ENCODE measurements at places on chromosomes 12 and 14.

- no peak for DNase-seq
These were observed 143.6 kb downstream of the EMP1 start for GRCh38 chr12:13340149-13340548.

DNA sequence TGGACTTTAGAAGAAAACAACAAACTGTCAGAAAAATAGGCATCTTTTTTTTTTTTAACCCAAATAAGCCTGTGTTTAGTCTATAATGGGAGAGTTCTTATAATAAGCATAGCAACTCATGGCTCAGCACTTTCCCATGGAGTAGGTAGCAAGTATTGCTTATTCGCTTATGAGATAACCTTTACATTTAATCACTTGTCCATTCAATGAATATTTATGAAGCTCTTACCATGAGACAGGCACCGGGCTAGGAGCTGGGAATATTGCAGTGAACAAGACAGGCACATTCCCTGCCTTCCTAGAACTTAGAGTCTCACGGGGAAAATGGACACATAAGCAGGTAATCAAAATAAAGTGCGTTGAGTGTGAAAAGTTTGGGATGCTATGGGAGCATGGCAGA lies 10.0 kb upstream of the DCP1B start:
- DNase-seq: no peak

DNA sequence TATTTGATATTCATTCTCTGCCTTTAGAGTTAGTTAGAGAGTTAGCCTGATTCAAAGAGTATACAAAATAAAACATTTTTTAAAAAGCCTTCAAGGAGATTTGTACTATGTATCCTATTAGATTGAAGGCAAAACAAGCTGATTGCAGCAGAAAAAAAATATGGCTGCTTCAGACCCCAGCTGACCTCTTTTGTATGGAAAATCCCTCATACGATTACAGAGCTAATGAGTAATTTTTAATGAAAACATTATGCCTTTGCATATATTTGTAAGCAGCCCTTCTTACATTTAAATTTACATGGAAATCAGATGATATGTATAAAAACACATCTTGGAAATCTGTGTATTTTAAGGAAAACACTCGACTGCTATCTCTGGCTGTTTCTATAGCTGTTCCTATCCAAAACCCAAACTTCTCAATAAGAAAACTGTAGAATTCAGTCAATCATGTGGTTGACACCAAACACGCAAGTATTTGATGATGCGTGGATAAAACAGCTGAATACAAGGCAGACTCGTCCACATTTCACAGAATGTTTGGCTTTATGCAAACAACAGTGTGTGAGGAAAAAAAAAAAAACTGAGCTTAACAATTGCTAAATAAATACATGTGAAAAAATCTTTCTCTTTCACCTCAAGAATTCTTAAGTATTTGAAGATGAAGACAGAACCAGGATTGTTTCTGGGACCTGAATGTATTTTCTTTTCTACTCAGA lies 275.3 kb downstream of the EGLN3 start:
- DNase-seq: no peak

- no peak for DNase-seq
These were observed 7.2 kb upstream of the SDR9C7 start for GRCh38 chr12:56941299-56942017.

- DNase-seq: no peak
These were observed 89.9 kb downstream of the OTOGL start for GRCh38 chr12:80189241-80189640.

DNA sequence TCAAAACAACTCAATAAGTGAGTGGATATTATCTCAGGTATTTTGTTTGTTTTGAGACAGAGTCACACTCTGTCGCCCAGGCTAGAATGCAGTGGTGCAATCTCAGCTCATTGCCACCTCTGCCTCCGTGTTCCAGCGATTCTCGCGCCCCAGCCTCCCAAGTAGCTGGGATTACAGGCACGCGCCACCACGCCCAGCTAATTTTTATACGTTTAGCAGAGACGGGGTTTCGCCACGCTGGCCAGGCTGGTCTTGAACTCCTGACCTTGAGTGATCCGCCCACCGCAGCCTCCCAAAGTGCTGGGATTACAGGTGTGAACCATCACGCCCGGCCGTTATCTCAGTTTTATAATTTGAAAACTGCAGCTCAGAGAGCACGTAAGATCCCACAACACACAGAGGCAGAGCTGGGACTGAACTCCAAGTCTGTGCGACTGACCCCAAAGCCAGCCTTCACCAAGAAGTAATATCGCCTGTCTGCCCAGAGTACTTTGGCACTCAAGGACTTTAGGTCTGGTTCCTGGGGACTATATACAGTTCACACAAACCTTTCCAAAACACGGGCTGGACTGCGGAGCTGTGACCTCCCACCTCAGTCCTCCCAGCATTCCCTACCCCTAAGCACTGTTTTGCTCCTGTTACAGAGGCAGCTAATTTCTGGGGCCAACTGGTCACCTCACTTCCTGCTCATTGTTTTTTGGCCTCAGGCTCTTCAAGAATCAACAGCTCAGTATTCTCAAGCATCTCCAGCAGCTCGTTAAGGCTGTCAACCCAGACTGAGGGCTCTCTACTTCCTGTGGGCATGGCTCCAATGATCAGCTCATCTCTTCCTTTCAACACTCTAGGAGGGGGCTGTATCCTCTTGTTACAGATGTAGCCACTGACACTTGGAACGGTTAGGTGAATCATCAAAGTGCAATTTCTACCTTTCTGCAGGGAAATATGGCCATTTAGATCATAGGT lies 22.5 kb downstream of the TESC start:
- no peak for DNase-seq

DNA sequence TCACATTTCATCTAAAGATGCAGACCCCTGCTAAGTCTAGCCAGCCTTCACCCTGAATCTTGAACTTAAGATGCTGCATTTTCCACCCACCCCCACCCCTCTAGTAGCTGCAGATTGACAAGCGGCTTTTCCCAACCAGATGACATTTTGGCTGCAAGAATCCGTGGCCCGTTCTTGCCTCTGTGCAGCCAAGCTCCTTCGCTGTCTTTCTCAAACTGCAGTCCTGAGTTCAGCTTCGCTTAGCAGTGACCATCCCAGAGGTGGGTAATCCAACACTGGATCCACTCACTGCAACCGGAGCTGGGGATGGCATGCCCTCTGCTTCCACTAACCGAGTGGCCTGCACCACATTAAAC lies 765 bp upstream of the NFYB start:
- no peak for DNase-seq

DNA sequence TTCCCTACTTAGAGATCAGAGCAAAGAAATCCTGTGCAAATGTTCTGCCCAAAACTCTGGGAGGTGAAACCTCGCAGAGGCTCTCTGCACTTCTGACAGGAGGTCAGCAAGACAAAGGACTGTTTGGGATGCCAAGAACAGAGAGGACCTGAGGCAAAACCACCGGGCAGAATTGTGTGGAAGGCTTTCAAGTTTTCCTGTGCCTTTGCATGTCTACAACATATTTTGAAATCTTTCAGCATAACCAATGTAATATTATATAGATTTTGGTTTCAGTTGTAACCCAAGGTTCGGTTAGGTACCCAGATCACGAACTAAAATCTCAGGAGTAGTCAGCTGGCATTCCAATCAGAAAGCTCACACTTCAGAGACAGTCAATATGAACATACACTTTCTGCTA lies 99.4 kb upstream of the PLEKHA5 start:
- no peak for DNase-seq

- DNase-seq: no peak
These were observed 197.5 kb downstream of the STXBP6 start for GRCh38 chr14:24852312-24853060.

GRCh38 chr12:50283229-50283923 lies at the start of gene LIMA1:
LIMA1 (minus strand) TSS chr12:50283520; CDS start chr12:50248751, 34,769 bp downstream.
- DNase-seq: peak; percentile 90

DNA sequence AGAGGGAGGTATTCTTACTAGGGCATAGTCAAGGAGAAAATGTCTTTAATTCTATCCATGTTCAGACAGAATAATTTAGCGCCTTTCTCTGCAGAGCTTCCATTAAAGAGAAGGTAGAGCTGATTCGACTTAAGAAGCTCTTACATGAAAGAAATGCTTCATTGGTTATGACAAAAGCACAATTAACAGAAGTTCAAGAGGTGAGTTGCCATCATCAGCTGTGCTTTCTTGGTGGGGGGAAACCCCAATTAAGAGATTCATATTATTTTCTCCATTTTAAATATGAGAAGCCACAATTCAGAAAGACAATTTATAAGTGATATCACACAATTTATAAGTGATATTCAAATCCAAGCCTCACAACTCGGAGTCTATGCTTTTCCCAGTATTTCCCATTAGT lies 27.8 kb downstream of the RPGRIP1 start:
- no peak for DNase-seq

GRCh38 chr14:58823312-58823711 lies 185.6 kb downstream of the DACT1 start:
- no peak for DNase-seq

DNA sequence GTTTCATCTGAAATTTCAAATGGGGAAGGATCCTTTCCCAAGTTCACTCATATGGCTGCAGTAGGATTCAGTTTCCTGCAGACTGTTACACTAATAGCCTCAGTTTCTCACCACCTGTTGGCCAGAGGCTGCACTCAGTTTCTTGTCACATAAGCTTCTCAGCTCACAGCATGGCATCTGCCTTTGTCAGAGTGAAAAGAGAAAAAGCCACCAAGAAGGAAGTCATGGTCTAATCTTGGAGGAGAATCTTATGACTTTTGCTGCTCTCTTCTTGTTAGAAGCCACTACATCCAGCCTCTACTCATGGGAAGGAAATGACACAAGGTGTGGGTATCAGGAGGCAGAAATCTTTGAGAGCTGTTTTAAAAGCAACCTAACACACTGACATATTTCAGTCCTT lies 39.4 kb upstream of the BTG1 start:
- DNase-seq: no peak

- DNase-seq: peak; percentile 21
These were observed 63.9 kb downstream of the BICD1 start for GRCh38 chr12:32170437-32170998.

GRCh38 chr12:92764831-92765230 lies 62.0 kb downstream of the PLEKHG7 start:
- DNase-seq: no peak

DNA sequence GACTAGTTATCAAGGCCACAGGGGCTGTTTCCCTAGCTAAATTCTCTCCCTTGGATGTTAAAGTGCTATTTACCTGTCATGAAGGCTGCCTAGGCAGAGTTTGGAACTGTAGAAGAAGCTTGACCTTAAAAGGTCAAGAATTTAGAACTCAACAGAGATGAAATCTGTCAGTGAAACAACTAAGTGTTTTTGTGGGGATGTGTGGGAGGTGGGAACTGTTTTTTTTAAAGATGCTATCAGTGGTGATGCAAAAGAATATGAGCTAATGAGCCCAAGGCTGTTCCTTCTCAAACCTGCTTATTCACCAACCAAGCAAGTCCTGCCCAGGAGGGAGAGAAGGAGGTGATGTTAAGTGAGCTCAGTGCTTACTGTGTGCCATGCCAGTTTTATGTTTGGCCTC lies 40.8 kb upstream of the POC1B start:
- DNase-seq: no peak

GRCh38 chr12:126506426-126507182 lies 1441.4 kb downstream of the AACS start:
- DNase-seq: no peak

- no peak for DNase-seq
These were observed 128.5 kb downstream of the HMGA2 start for GRCh38 chr12:65952737-65953209.

DNA sequence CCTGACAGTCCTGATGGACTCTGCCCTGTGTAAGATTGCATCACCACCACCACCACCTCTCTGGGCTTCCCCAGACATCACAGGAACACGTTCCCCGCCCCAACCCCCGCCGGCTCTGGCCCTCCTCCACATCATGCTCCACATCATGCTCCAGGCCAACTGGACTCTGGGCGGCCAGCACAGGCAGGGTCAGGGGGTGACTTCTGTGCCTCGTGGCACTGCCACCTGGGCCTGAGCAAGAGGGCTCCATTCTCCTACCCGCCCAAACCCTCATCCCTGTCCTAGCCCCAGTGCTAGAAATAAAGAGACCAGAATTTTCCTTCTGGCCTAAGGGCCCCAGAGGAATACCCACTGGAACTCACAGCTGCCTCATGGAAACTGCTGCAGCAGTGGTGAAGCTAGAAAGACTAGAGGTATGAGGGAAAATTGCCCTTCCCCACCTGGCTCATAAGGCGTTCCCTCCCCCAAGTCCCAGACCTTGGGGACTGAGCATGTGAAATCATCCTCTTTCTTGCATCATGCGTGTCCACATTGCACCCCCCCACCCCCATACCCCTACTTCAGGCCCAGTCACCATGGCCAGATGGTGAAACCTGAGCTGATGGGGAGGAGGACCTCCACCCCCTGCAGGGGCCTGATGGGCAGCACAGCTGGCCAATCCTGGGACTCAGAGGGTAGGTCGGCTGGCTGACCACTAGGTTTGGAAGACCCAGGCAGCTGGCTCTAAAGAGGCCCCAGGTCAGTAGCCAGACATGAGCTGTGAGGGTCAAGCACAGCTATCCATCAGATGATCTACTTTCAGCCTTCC lies at the start of gene INHBE:
INHBE (plus strand) TSS at position 742 of the 808 bp plus-strand sequence. CDS start 230 bp downstream, outside the sequence.
- DNase-seq: peak; percentile 84

GRCh38 chr14:29222671-29223268 lies 456.2 kb downstream of the FOXG1 start:
- peak; percentile 89 for DNase-seq

- no peak for DNase-seq
These were observed 40.4 kb upstream of the ANO2 start for GRCh38 chr12:5985471-5985870.

- no peak for DNase-seq
These were observed 12.0 kb downstream of the SLC15A4 start for GRCh38 chr12:128811806-128812205.

- DNase-seq: no peak
These were observed 3.7 kb downstream of the ACACB start for GRCh38 chr12:109120095-109120494.

Measured in NCI-H2171 treated with DMSO at 0.1 percent for 48 hours (cell line).